GM13976 (cell line): ENCODE measurements at places on chromosomes 5 and 9.

DNA sequence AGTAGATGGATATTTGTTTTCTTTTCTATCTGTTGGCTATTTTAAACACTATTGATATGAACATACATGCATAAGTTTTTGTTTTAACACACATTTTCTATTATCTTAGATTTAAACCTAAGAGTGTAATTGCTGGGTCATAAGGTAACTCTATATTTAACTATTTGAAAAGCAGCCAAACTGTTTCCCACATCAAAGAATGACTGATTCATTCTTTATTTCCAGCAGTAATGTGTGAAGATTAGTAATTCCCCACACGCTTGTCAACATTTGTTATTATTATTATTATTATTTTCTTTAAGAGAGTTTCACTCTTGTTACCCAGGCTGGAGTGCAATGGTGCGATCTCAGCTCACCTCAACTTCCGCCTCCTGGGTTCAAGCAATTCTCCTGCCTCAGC lies 1495.8 kb downstream of the EFNA5 start:
- DNase-seq, result no peak

- no peak for DNase-seq
Observed at GRCh38 chr9:33867747-33868439, 50.9 kb downstream of the UBE2R2 start.

DNA sequence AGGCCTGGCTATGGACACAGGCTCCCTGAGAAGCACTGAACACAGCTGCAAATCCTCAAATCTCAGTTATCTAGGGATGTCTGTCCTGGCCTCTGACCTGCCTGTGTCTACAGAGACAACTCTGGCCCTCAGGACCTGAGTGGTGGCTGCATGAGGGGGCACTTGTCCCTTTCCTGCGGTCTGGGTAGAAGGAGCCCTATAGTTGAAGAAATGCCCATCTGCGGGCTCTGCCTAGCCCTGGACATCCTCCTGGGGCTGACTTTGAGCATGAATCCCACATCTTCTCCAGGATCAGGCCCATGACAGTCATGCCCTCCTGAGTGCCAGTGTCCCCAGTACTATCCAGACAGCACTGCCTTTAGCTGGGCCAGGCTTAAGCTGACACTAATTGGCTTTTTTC lies 10.0 kb downstream of the DNAJB5 start:
- peak; percentile 1 for DNase-seq

DNA sequence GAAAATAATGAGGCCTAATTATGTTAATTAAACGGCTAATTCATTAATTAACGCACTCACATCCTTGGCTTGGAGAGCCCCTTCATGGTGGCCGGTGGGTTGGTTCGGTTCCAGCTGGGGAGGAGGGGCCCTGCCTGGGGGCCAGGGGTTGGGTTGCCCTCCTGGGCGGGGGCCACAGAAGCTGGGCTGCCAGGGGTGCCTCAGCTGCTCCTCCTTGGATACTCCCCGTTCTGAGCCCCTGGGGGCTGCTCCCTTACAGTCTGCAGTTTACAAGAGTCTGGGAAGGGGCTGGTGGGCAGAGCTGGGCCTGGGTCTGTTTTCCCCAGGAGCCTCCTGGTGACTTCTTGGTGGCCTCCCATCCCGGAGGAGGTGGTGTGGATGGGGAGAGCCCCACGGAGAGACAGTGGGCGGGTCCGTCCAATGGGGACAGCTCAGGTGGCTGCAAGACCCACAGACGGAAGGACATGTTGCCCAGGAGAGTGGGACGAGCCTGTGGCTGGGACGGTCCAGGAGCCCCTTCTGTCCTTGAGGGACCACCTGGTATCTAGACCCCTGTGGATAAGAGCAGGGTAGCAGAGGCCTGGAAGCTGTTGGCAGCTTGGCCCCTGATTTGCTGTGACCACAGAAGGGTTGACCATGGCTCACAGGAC lies 277.5 kb downstream of the PBX3 start:
- DNase-seq, result no peak

- DNase-seq, result no peak
Observed at GRCh38 chr5:55993013-55993412, 1.8 kb downstream of the IL6ST start.

DNA sequence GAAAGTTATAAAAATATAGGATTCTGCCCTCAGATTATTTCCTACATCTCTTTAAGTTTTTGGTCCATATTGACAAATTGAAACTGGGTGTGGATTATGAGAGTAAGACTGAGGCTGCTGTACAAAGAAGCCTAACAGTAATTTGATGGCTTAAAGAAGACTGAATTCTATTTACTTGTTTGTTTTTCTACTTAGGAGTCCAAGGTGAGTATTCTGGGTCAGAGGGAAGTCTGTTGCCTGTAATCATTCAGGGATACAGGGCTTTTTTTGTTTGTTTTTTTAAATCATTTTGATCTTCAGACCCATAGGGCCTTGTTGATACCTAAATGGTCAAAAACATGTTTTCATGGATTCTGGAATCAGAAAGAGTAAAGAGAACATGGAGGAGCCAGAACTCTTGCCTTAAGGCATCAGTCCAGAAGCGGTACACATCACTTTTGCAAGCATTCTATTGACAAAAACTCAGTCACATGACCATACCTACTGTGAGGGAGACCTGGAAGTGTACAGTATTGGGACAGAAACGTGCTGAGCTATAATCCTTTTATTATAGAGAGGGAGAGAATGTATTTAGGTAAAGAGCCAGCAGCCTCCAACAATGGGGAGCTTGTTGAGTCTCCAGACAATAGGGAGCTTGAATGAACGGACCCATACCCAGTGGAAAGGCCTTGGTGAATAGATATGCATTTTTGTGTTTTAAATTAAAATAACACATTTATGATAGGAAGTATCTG lies 102.7 kb downstream of the LRRC70 start:
- no peak for DNase-seq

DNA sequence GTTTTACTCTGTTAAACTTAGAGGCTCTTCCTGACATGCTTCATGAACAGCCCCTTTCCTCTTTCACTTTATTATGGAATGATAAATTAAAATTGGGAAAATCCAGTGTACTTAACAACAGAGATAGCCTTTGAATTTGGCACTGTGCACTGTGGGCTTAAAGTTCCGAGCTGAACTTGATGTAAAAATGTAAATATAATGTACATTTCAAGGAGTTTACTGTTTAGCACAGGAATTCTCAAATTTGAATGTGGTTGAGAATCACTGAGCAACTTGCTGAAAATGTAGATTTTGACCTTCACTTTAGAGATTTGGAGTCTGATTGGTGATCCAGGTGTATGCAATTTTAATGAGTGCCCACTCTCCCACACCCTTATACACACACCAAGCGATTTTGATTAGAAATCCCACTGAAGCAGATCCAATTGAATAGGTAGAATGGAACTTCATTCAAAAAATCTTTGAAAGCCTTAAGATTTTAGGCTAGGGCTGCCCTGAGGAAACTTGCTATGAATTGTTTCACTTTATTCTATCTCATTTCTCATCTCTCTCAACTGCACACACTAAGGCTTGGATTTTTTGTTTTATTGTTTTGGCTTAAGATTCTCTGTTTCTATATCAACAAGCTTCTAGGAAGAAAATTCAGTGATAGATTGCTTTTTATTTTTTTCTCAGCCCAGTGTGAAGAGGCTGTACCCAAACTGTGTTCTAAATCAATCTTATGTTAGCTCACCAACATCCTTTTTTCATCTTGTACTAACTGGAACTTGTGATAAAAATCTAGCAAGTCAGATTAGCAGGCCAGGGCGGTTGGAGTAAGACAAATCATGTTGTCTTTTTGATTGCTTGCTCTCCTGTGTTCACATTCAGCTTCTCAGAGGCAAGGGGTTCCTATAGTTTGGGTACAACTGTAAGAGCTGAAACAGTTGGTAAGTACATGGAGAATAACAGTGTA lies 22.9 kb downstream of the NUDT12 start:
- DNase-seq, result no peak

DNA sequence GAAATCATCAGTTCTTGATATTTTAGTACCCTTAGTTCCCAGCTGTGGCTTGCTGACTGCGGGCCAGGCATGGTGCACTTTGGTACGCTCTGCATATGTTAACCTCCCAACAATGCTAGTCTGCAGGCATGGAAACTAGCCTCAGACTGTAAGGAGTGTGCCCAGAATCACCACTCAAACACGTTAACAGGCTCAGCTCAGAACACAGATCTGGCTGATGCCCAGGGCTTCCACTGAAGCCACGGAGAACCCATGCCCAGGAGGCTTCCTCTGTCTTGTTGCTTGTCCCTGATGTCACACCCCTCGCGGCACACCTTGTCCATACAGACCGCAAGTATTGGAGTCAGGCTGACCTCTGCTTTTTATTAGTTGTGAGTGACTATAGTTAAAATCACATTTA lies 187.2 kb upstream of the OTULINL start:
- no peak for DNase-seq

GRCh38 chr5:160427607-160428006 lies 6.0 kb downstream of the PTTG1 start:
- no peak for DNase-seq

- peak; percentile 90 for DNase-seq
Observed at GRCh38 chr9:137067860-137068538, 2.4 kb downstream of the SAPCD2 start.

- no peak for DNase-seq
Observed at GRCh38 chr5:123178683-123179082, 89.6 kb downstream of the PRDM6 start.

- peak; percentile 21 for DNase-seq
Observed at GRCh38 chr5:158409507-158409906, 550.6 kb upstream of the CLINT1 start.

DNA sequence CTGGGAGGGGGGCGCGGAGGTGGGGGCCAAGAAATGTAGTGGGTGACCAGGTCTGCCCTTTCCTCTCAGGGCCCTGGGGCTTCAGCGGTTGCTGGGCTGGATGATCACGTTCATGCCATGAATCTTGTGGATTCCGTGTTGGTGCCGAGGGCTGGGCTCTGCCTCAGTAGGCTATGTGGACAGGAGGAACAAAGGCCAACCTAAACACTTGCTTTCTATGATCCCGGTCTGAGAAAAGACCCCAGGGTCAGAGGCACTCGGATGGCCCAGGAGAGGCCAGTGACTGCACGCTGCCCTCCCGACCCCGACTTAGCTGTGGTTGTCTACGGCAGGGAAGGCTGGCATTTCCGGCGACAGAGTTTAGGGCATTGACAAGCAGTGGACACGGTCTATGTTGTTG lies 26.6 kb downstream of the PHF2 start:
- DNase-seq, result no peak

- DNase-seq, result peak; percentile 57
Observed at GRCh38 chr9:124769549-124770358, 1.4 kb downstream of the NR6A1 start.

DNA sequence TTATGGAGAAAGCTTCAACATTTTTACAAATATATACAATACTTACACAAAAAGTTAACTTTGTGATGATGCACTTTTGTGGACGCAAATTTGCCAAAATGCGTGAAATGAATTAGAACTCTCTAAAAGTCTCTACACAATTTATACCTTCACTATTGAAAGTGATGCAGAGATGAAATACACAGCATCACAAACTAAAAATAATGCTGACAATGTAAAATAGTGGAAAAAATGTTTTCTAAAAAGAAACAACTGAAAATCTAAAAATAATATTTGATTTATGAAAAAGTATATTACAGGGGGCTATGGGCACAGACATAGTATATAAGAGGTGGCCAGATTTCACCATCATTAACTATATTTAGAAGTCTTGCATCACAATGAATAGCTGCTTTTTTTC lies 188.8 kb downstream of the ADCY2 start:
- no peak for DNase-seq
